ENCODE measurements at places on chromosomes 4 and X.

- no peak for DNase-seq
Observed at GRCh38 chr4:56651056-56651350, 30.1 kb downstream of the HOPX start.

- no peak for DNase-seq
Observed at GRCh38 chrX:113260474-113260873, 419.8 kb upstream of the AMOT start.

- no peak for DNase-seq
Observed at GRCh38 chr4:168335621-168336020, 17.1 kb upstream of the DDX60 start.

DNA sequence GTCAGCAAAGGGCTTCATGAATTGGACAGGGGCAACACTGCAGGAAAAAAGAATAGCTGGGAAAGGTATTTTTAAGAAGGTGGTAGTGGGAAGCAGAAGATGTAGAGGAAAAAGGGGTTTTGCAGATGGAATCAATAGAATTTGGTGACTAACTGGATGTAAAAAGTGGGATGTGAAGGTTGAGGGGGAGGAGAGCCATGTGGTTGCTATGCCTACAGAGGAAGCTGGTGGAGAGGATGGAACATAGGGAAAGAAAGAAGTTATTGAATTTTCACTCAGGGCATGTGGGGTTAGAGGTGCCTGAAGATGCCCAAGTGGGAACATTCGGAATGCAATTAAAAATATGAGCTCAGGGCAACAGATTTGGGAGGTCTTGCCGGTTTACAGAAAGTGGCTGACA lies 33.0 kb downstream of the REELD1 start:
- no peak for DNase-seq

DNA sequence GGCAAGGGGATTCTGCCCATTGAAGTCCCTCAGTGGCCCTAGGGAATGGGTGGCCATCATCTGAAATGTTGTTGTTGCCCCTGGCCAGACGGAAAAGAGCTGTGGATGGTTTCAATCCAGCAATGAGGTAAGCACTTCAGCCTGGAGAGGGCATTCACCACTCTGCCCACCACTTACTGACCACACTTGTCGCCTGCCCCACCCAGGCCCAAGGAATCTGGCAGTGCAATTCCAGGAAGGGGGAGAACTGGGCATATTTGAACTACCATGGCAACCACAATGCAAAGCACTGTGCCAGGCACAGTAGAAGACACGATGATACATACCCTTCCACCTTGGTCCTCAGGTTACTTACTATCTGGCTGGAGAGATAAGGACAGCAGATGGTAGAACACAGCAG lies 161.6 kb downstream of the PDGFRA start:
- DNase-seq = no peak

DNA sequence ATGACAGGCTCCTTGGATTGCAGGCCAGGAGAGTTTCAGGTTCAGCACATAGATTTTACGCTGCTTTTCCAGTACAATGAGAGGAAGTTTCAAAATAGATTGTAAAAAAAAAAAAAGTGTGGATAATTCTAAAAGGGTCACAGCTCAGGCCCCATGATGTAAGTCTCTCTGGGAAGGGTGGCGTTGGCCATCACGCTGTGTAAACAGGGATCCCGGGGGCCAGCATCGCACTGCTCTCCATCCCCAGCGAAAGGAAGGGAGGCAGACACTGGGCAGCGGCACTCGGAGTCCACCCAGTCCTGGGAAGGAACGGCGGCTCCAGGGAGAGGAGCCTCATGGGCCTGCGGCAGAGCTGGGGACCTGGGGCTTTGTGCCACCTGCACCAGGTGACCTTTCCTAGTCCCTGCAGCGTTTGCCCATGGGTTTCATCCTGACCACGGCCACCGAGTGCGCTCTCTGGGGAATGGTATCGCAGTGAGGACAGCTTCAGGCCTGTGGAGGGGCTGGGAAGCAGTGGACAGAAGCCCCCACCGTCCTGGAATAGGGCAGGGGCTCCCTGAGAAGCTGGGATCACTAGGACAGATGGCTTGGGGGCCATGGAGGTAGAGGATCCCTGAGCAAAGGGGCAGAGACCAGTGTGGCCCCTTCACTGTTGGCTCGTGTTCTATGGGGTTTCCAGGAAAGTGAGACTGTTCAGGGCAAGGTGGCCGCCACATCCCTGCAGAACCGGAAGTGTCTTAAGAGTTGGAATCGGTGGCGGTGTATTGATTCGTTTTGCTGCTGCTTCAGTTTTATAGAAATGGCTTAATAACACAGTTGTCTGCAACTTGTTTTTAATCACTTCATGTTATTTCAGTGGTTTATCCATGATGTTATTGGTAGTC lies 38.9 kb downstream of the RGS12 start:
- peak; percentile 45 for DNase-seq

DNA sequence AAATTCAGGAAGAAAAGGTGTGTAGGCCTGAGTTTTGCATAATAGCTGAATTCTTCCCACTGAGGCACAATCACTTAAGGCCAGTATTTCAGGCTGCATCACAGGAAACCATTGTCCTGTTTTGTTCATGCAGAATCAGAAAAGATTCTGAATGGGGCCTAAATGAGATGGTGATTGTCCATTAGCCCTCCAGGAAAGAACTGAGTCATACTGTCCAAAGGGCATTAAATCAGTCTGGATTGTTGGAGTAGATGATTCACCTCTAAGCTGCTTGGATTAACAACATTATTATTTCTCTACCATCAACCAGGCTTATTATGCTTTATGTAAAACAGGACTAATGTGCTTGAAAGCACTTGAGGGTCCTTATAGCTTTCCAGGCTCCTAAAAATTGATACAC lies 36.2 kb downstream of the CT47B1 start:
- no peak for DNase-seq

DNA sequence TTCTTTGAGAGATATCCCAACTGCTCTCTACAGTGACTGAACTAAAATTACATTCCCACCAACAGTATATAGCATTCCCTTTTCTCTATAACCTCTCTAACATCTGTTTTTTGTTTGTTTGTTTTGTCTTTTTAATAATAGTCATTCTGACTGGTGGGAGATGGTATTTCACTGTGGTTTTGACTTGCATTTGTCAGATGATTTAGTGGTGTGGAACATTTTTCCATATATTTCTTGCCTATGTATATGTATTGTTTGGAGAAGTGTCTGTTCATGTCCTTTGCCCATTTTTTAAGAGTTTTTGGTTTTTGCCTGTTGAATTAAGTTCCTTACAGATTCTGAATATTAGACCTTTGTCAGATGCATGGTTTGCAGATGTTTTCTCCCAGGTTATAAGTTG lies 9.0 kb downstream of the USO1 start:
- no peak for DNase-seq

- peak; percentile 78 for DNase-seq
Observed at GRCh38 chr4:38803833-38804653, 548 bp downstream of the TLR1 start.

DNA sequence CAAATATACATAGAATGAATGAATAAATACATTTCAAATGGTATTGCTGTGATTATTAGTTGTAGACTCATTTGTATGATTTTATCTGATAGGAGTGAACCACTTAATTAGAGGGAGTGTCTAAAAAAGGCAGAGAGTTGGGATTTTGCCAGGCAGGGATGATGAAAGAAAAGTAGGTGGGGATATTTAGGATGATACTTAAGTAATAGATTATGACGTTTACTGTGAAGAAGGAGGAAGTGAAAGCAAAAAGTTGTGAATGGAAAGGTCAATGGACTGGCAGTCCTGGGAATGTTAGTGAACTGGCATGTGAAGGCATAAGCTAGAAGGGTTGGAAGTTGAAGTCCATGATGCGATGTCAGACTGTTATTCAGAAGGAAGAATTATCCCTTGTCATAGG lies 917.1 kb downstream of the RAPGEF2 start:
- no peak for DNase-seq

DNA sequence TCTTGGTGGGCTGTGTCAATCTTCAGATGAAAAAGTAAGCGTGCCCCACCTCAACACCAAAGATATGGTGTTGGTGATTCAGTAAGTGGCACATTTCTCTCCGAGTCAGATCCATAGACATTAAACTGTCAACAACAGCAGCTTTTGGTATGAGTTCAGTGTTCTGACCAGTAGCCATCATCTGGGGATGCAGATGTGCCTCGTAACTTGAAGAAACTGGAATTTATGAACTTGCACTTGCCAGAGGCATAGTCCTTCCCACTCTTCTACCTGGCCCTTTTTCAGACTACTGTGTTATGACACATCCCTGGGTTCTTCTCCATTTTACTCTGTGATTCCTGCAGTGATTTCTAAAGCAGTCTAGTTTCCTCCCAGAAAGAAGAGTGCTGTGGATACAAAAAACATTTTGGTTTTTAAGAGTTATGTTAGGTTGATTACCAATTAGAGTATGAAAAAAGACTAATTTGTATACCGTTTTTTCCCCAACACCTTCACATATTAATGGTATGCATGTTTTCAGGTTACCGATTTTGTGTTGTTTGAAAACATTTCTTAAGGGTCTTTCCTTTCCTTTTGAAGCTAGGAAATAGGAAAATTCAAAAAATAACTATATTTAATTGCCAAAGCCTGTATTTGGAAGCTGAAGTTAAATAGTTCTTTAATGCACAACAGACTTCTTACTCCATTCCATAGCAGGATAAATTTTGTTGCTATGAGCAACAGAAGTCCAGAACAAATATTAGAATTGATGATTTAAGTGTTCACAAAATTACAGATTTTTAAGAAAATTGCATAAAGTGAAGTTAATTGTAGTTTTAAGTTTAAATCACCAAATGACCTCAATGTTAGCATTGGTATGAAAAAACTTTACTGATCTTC lies 39.3 kb downstream of the NUDT6 start:
- DNase-seq = no peak

DNA sequence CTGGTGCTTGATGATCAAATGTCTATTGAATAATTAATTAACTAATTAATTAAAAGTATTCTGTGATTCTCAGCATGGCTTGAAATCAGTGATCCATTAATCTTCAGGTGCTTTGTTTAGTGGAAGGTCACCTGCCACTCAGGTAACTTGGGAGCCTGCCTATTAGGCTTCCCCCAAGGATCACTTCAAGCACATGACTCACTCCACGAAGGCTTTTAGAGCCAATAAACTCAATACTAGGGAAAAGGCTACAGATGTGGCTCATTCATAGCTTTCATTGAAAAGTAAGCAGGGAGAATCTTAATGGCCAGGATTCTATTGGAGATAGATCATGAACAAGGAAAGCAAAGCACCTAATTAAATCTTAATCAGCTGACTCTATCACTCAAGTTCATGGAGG lies 21.3 kb downstream of the AREG start:
- no peak for DNase-seq

All from activated CD4-positive, alpha-beta T cell treated with anti-CD3 and anti-CD28 coated beads, Interleukin-2, amount 10 ng/mL, durations not matched to agents 24 days and 14 days (primary cell).